ENCODE measurements at places on chromosomes 7 and 10. TPM values are rescaled to one million over a fixed set of nuclear protein-coding genes. Genes with fewer than 3 reads are reported as not detected.
A peak's percentile ranks its signal among the peaks of the same experiment; 100 is the strongest.

DNA sequence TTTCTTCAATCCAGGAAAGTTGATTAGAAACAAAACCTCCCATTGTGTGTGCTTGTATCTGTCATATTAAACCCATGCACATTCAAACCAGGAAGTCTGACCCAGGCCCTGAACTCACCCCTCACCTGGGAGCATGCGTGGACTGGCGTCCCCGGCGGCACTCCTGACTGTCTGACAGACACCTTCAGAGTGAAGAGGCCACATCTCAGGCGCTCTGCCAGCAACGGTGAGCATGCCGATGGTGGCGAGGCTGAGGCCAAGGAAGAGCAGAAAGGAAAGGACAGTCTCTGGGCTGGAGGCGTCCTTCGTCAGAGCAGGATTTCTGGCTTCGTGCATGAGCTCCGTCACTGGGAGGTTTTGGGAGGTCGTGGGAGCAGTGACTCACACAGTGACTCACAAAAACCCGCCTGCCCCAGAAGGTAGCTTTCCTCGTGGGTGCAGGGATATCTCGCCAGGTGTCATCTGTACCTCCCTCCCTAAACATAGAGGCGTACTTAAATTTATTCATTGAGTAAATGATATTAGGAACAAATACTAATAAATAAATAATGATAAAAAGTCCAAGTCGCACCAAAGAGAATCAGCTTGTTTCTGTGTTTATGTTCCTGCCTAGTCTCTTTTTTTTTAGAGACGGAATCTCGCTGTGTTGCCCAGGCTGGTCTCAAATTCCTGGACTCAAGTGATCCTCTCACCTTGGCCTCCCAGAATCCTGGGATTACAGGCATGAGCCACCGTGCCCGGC, 13.5 kb downstream of the IQCE start:
- no peak for DNase-seq

WEE2 gene
- total RNA-seq: not detected

OR6V1 gene
- not detected for total RNA-seq

DNA sequence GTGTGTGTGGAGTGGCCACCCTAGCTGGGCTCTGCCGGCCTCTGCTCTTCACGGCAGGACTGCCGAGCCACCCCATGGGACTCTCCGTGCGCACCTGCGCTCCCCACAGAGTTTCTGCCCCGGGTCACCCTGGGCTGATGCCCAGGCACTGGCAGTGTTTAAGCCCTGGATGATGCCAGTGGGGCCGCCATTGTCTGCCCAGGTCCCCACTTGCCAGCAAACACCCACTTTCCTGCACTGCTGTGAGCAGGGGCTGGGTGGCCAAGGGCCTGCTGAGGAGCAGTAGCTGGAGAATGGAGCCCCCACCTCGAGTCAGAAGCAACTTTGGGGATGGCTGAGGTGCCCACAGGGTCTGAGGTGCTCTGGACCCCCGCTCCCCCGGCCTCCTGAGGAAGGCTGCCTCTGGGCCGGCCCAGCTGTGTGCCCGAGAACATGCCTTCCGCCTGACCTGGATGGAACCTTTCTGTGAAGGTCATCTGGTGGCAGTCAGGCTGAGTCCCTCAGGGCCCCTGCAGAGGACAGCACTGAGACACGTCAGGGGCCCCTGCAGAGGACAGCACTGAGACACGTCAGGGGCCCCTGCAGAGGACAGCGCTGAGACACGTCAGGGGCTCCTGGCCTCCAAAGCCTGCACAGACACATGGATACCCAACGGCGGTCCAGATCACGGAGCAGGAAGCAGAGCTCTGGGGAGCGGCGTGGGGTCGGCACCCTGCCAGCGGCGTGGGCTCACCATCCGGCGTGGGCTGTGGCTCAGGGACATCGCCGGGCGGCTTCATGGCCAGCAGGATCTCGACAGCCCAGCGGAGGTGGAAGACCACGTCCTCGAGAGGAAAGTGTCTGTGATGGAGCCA, 62.0 kb downstream of the CFAP46 start:
- DNase-seq: no peak

DNA sequence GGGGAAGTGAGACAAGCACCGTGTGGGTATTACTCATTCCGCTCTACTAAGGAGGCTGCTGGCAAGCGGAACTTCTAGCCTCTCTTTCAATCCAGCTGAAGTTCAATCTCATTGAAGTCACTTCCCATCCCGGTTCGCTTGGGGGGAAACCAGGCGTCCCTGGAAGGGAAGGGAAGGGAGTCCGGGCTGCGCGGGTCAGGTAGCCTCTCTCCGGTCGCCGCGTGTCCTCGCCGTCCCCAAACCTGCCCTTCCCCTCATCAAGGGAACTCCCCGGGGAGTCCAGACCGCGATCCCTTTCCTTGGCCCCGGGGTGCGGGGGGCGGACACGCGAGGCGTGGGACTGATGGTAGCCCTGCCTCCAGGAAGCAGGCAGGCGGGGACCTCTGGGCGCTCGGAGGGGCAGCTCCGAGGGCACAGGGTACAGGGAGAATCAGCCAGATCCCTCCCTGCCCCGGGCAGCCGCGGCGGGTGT, 598 bp upstream of the ZEB1 start:
- DNase-seq: peak; percentile 26

- DNase-seq: no peak
Observed at GRCh38 chr10:86020134-86020533, 346.5 kb downstream of the GRID1 start.

DNA sequence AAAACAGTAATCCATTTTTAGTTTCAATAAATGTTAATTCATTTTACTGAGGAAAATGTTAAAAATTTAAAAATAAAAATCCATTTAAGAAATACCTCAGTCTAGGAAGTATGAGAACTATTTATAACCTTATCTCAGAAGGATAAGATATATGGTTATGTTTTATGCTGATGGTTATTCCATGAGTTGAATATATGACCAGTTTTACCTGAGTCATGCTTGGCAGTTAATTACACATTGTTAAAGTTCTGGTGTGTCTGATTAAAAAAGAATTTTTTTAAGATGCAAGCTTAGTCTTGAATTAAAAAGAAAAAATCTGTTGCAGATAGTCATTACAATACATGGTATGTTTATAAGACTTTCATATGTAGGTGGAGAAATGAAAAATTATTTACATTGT, 191.7 kb downstream of the ARL4A start:
- no peak for DNase-seq

Data from esophagus squamous epithelium (tissue), 5 donors.